ENCODE measurements at places on chromosomes 12 and 14.
A peak's percentile ranks its signal among the peaks of the same experiment; 100 is the strongest.

DNA sequence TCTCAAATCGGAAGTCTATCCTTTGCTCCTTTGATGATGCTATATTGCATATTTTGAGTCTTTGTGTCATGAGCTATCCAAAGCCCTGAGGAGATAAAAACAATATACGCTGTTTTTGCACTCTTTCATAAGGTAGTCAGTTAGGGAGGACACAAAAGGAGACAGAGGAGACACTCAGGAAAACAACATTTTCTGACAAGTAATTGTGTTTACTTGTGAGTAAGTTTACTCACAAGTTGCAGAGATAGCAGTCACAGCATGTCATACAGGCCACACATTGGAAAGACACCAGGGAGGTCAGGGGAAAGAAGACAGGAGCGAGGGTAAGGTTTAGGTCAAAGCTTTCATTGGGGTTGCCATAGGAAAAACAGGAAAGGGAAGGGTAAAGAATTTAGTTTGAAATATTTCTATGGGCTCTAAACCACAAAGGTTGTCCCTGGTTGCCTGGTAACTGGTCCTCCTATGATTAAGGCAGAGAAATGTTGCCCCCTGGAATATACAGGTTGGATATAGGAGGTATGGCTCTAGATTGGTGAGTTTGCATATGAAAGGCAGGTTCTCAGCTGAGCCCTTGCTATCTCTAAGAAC lies 7.4 kb upstream of the GABARAPL1 start:
- no peak for DNase-seq

DNA sequence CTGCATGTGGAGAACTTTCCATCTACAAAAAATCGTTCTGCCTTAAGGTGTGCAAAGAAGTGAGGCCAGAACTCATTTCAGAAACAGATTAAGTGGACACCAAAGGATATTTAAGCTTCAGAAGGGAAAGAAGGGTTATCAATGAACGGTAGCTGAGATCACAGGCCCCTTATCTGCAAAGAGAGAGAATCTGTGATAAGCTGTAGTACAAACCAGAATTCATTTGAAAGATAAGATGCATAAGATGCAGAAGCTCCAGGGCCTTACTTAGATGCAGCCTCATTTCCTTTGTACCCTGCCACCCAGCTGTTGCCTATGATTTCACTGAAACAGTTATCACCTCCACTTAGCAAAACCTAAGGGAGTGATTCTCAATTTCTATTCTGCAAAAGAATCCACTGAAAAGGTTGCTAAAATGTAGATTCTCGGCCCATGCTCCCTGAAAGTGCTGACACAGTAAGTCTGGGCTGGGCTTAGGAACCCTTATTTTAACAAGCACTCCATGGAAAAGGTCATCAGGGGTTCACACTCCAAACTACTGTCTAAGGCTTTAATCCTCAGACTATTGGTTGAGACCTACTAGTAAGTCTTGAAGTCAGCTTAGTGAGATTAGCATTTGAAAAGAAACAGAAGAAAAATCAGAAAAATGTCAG lies 64.8 kb downstream of the HELB start:
- no peak for DNase-seq

- DNase-seq = no peak
Measured at GRCh38 chr12:16870845-16871244, 264.9 kb upstream of the LMO3 start.

GRCh38 chr12:6832125-6832524 lies 3.9 kb downstream of the P3H3 start:
- no peak for DNase-seq

DNA sequence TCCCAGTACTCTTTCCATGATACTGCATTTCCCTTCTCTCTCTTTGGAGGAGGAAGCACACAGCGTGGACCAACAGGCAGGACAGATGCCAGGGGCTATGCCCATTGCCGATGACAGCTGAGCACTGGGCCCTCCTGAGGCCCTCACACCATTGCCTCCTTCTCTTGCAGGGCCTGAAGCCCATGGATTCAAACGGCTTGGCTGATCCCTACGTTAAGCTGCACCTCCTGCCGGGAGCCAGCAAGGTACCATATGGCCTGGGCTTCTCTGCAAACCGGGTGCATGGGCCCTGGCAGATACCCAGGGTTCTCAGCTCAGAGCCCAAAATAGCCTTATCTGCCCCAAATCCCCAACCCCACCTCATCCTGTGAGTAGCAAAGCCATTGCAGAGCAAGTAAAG lies 25.2 kb upstream of the OAS1 start:
- no peak for DNase-seq

DNA sequence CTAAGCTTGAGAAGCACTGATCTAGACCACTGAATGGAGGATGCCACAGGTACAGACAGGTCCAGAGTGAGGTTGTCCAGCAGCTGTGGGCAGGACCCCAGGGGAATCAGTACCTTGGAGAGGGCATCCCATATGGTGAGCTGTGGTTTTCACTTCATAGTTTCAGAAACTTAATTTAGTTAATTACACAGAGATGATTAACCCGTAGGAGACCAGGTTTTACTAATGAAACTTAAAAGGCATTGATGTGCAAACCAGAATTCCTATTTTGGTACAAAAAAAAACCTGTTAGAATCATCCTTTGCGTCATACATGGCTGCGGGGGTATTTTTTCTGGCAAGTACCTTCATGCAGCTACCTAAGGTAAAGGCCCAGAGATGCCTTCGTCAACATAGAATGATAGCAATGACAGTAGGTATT lies 159.3 kb downstream of the DACT1 start:
- no peak for DNase-seq

GRCh38 chr12:2329661-2330210 lies 276.9 kb downstream of the CACNA1C start:
- DNase-seq = no peak

DNA sequence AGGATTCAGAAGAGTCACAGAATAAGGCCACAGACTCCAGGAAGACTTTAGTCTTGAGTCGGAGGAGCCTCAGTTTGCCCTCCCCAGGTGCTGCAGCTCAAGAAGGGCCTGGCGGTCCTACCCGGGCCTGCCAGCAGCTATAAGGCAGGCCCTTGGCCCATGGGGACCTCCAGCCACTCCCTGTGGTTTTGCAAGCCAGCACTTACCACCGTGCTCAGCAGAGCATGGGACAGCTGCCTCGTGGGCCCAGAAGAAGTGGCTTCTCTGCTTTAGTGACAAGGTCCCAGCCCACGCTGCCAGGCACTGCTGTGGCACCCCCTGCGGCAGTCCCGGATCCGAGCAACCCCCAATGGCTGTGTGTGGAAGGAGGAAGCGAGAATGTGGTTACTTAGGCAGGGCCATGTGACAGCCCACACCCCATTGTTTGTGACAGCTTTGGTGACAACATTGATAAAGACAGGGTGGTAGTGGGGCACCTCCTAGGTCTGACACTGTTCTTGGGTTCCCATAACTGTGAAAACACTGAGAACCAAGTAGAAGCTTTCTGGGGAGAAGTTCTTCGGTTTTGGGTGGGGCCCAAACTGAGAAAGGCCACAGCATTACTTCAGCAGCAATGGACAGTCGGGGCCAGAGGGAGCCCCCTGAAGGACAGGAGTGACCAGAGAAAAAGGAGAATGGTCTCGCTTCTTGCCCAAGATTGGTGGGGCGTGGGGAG lies at the start of gene SELPLG:
Gene SELPLG (minus strand): TSS at position 361 of the 715 bp plus-strand sequence. CDS start 9,587 bp downstream, outside the sequence.
- DNase-seq = no peak

GRCh38 chr12:31494455-31494854 lies 96.5 kb downstream of the DENND5B start:
- no peak for DNase-seq

DNA sequence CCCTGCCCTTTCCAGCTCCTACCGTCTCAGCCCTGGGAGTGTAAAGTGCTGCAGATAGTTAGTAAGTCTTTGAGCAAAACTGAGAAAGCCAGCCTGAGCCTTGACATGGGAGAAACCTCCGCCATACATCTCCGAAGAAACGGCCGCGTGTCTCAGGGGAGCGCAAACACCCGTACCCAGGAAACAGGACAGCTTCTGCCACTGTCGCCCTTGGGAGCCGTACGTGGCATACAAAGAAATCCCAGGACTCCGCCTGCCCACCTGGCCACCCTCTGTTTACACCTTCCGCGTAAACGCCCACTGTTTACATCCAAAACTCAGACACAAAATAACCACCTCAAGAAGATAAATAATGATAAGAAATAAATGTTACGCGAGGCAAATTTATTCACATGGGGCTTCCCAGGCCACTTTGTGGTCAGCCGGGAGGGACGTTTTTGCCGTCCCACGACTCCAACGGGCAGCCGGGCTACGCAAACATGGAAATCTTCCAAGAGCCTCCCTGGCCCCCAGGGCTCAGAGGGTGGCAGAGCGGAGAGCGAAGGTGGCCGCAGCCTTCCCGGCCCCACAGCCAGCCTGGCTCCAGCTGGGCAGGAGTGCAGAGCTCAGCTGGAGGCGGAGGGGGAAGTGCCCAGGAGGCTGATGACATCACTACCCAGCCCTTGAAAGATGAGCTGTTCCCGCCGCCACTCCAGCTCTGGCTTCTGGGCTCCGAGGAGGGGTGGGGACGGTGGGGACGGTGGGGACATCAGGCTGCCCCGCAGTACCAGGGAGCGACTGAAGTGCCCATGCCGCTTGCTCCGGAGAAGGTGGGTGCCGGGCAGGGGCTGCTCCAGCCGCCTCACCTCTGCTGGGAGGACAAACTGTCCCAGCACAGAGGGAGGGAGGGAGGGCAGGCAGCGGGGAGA lies at the start of gene BDKRB2:
Gene BDKRB2 (plus strand): TSS at position 689 of the 908 bp plus-strand sequence. CDS start 32,269 bp downstream, outside the sequence.
- DNase-seq = peak; percentile 91

GRCh38 chr14:32407130-32407529 lies 78.0 kb downstream of the AKAP6 start:
- DNase-seq = no peak

DNA sequence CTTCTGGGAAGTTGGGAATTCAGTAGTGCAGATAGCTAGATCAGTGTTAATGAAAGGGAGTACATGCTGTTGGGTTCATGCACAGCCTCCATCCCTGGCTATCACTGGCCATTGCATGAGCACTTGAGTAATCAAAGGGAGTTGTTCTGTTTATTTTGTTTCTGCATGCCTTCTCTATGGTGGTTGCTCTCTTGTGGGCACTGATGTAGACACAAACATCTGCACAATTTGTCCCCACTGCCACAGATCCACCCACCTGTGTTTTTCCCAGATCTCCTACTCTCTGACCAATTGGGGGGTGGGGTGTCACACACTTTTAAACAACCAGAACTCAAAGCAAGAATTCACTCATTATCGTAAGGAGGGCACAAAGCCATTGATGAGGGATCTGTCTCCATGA lies 89.7 kb upstream of the DHRS4 start:
- DNase-seq = no peak

- no peak for DNase-seq
Measured at GRCh38 chr14:41302776-41303175, 303.9 kb upstream of the LRFN5 start.

DNA sequence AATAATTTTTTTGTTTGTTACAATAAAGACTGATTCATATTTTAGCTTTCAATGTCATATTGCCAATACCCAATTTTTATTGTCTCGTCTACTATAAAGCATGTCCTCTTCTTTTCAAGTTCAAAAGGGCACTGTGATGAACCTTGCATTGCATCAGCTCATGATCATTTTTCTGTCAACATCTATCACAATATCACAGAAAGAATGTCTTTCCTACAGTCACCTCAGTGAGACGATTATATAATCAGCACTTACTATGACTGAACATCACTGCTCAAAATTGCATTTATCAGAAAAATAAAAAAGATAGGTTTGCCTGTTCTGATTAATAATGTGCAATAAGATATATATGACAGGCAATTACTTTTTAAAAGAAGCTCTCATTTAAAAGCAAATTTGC lies 228.7 kb upstream of the LRFN5 start:
- DNase-seq = no peak

- DNase-seq = no peak
Measured at GRCh38 chr12:41769810-41770209, 374.9 kb downstream of the GXYLT1 start.

GRCh38 chr12:49623142-49623904 lies at the start of gene PRPF40B:
TSS of gene PRPF40B (plus strand) at chr12:49623561. CDS start at chr12:49623591, 30 bp downstream.
- DNase-seq = peak; percentile 91

- no peak for DNase-seq
Measured at GRCh38 chr14:92264195-92264594, 58.8 kb upstream of the SLC24A4 start.

GRCh38 chr14:55508676-55509075 lies 68.3 kb upstream of the TBPL2 start:
- DNase-seq = no peak

DNA sequence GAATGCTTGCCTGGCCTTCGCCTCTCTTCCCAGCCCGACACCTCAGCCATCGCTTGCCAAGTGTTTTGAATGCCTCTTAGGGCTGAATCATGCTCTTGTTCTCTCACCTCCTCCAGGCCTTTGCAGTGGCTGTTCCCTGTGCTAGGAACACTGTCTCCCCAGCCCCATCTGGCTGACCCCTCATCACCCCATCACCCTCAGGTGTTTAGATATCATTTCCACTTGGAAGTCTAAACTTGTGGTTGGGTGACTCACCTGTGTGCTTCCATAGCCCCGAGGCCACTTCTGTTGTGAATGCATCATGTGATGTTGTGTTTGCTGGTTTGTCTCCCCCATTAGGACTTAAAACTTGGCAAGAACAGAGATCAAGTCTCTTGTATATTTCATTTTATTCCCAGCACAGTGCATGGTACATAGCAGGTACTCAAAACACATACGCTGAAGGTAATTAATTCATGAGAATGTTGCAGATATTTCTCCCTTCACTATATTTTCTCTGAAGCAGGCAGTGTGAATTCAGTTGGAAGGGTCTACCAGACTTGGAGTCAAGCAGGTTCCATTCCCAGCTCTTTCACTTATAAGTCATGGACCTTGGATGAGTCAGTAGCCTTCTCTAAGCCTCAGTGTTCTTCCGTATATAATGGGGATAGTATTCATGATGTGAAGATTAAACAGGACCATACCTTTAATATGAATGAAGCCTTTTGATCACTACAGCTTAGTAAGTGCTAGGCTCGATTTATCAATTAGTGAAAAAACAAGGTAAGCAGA lies 67.8 kb downstream of the HRK start:
- DNase-seq = no peak

GRCh38 chr12:115828168-115828567 lies 449.3 kb downstream of the MED13L start:
- DNase-seq = no peak

- no peak for DNase-seq
Measured at GRCh38 chr12:20460956-20461355, 92.6 kb downstream of the PDE3A start.

- peak; percentile 61 for DNase-seq
Measured at GRCh38 chr14:105315211-105315721, 718 bp downstream of the PACS2 start.

DNA sequence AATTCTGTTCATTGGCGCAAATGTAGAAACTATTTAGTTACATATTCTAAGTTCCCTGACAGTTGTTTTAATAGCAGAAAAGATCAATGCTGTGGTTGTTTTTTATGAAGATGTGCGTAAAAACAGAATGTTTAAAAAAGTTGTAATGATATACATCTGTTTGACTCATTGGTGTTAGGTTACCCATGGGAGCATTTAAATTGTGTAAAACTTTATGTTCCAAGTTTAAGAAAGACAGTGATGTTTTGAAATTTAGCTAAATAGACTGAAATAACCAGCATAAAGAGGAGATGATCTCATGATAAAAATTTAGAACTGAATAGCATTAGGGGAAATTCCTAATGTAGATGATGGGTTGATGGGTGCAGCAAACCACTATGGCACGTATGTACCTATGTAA lies 3.6 kb downstream of the PELI2 start:
- DNase-seq = no peak

Data from NCI-H510A treated with DMSO at 0.1 percent for 48 hours (cell line).